ENCODE measurements at places on chromosomes 3 and 15.
A peak's percentile ranks its signal among the peaks of the same experiment; 100 is the strongest.

DNA sequence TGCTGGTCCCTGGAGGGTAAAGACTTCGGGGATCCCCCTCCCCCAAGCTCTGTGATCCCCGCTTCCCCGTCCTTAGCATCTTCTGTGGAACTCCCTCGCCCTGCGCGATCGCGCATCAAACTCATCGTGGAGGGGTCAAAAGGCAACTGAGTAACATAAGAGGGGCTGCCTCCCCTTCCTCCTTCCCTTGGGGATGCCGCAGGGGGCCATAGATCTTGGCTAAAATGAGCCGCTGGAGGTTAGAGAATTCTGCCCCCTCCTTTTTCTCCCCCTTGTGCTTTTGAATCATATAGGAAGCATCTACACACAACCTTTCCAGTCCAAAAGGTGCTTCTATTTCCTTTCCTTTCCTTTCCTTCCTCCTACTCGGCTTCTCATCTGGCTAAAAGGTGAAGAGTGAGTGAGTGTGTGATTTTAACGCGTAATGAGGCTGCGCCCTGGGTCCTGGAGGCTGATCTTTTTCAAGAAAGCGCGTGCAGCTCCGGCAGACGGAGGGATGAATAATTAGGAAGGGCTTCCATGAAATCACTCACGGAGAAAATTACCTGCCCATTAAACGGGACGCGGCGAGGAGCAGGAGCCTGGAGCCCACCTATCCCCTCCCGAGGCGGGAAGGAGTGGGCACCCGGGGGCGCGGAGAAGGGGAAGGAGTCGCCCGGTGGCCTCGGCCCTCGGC lies 831 bp upstream of the ROBO2 start:
- peak; percentile 20 for DNase-seq

DNA sequence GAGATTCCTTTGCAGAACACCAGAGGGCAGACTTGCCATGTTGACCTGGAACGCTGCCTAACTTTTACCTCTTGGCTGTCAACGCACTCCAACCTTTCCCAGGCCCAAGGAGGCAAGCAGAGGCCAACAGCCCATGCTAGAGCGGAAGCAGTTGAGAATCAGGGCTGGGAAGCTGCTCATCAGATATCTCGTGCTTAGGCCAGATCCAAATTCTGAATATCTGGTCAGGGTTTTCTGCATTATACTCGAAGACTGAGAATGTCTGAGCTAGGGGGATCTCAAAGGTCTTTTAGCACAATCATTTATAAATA lies 2.5 kb downstream of the XIRP1 start:
- peak; percentile 42 for DNase-seq

- DNase-seq: peak; percentile 88
These were observed 43.2 kb upstream of the TSEN2 start for GRCh38 chr3:12440927-12441714.

GRCh38 chr3:116065501-116065900 lies 379.8 kb downstream of the LSAMP start:
- DNase-seq: no peak

- no peak for DNase-seq
These were observed 1.9 kb downstream of the MITF start for GRCh38 chr3:69741032-69741767.

DNA sequence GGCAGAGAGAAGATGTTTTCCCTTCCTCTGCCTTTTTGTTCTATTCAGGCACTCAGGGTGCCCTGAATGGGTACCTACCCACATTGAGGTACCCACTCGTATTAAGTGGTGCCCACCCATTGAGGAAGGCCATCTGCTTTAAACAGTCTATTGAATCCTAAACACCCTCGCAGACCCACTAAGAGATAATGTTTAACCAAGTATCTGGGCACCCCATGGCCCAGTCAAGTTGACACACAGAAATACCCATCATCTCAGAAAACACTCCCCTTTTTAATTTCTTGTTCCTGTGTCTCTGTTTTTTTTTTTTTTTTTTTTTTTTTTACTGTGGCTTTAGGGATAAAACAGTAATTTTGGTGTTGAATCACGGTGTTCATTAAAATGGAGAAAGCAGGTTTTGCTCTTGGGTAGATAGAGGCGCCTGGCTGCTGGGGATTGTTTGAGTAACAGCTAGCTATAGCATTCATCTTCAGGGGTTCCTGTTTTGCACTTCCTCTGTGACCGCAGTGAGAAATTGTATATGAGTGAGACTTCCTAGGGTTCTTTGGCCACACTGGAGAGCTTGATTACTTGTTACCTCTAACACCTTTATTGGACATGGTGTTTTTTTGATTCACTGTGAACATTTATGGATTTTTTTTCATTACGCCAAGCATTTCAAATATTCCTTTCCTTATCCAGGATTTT lies 259.1 kb downstream of the PTPRG start:
- no peak for DNase-seq

DNA sequence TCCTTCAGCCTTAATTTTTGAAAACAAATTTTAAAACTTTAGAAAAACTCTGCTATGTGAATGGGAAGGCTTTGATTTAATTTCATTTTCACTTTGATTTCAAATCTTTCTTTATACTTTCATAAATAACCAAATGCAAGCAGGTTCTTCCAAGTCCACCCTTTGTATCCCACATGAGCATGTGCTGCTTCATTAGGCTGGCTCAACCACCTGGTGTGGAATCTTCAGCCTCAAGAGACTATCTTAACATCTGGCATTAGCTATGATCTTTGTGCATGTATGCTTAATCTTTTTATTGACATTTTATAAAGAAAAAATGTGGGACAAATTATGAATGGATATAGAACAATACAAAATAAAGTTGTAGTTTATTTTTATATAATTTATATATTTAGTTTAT lies 81.8 kb upstream of the MLF1 start:
- no peak for DNase-seq

GRCh38 chr3:21703291-21703690 lies 47.7 kb downstream of the ZNF385D start:
- no peak for DNase-seq
